ENCODE measurements at places on chromosomes 1 and 21.

DNA sequence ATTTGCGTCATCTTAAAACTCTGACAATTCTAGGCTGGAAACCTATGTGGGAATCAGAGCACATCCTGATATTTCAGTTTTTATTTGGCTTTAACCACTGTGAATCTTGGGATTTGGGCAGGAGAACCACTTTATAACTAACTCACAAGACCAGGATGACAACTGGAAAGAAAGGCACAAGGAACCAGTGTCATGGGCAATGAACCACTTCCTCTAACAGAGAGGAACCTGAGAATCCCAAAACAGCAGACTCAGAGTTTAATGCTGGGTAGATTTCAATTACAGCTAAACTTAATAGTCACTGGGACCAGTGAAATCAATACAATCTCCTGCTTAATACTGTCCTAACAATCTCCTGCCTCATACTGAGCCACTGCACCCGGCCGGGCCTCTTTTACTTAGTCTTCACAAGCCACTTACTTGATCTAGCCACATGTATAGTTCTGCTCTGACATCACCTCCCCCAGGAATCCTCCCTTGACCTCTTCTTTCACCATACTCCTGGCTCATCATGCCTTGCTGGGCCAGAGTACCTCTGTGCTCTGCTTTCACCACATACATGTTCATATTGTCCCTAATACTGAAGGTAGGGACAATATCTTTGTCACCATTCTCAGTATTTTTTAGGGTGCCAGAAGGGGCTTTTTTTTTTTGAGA lies 20.2 kb upstream of the SLFNL1 start:
- DNase-seq: no peak

- DNase-seq: no peak
Measured at GRCh38 chr1:17215545-17215890, 10.6 kb downstream of the PADI1 start.

GRCh38 chr1:55192093-55192492 lies 23.1 kb downstream of the USP24 start:
- DNase-seq: no peak

- no peak for DNase-seq
Measured at GRCh38 chr1:32960819-32961355, 3.7 kb downstream of the RNF19B start.

- DNase-seq: no peak
Measured at GRCh38 chr1:93358293-93358692, 12.6 kb downstream of the DR1 start.

GRCh38 chr1:65164633-65165032 lies 16.6 kb downstream of the AK4 start:
- DNase-seq: no peak

Measured in activated T-helper 1 cell treated with Interleukin-2 at 50 U/mL for 16 hours (primary cell).